Endodermal cell (in vitro differentiated cells): ENCODE measurements at places on chromosomes 5 and 9. TPM values are rescaled to one million over a fixed set of nuclear protein-coding genes. Genes with fewer than 3 reads are reported as not detected.

The SEMA6A gene
- 79.6 to 117 TPM (median 101 TPM) in 3 replicates for total RNA-seq

The PCDHGC5 gene
- total RNA-seq = 1.0 and 1.8 TPM in 2 replicates

The CCL28 gene
- not detected in 3 replicates for total RNA-seq

The S1PR3 gene
- 53.6 to 99.1 TPM (median 55.4 TPM) in 3 replicates for total RNA-seq

The FOXI1 gene
- total RNA-seq = 3.5 and 4.7 TPM in 2 replicates

The EGFLAM gene
- total RNA-seq = 7.3 and 8.8 TPM in 2 replicates

The PROB1 gene
- total RNA-seq = 5.2 and 6.6 TPM in 2 replicates

The GPR150 gene
- total RNA-seq = 0.22 to 0.45 TPM (median 0.29 TPM) in 3 replicates

The EGR1 gene
- 9.9 and 12.3 TPM in 2 replicates for total RNA-seq

The GCNT4 gene
- 2.5 and 2.6 TPM in 2 replicates for total RNA-seq

The CRHBP gene
- 7.6 to 17.7 TPM (median 15.2 TPM) in 3 replicates for total RNA-seq

The SVEP1 gene
- total RNA-seq = 0.36 and 0.44 TPM in 2 replicates

The P4HA2 gene
- 11.9 and 15.1 TPM in 2 replicates for total RNA-seq

The DDX4 gene
- not detected in 2 replicates for total RNA-seq

The CYSTM1 gene
- 38.1 to 41.8 TPM (median 40.1 TPM) in 3 replicates for total RNA-seq

The NSG2 gene
- total RNA-seq = not detected in 3 replicates

The ROPN1L gene
- 0.23 and 0.70 TPM in 2 replicates for total RNA-seq

The SPATA31E1 gene
- not detected in 3 replicates for total RNA-seq

The CDH9 gene
- not detected in 3 replicates for total RNA-seq

The SPRY4 gene
- total RNA-seq = 157 and 164 TPM in 2 replicates

The PSMD5 gene
- total RNA-seq = 16.3 to 21.8 TPM (median 17.3 TPM) in 3 replicates

The ITK gene
- total RNA-seq = 0.38 to 0.40 TPM in 2 of 3 replicates, not detected in the other

The CXCL14 gene
- total RNA-seq = 0.20 to 0.31 TPM in 2 of 3 replicates, not detected in the other

The ELOVL7 gene
- 3.5 and 5.1 TPM in 2 replicates for total RNA-seq

The SIGMAR1 gene
- 48.8 and 49.4 TPM in 2 replicates for total RNA-seq

The SLC1A1 gene
- total RNA-seq = 5.5 to 24.7 TPM (median 5.7 TPM) in 3 replicates

The RAPGEF6 gene
- total RNA-seq = 15.6 and 19.2 TPM in 2 replicates
